CD4-positive, alpha-beta T cell treated with Interleukin-1 beta for 1 hour (primary cell): ENCODE measurements at places on chromosomes 7 and 10.

- no peak for DNase-seq
These were observed 155.6 kb downstream of the PPP1R3A start for GRCh38 chr7:113763226-113763625.

- no peak for DNase-seq
These were observed 33.6 kb upstream of the AGR2 start for GRCh38 chr7:16838386-16838785.

DNA sequence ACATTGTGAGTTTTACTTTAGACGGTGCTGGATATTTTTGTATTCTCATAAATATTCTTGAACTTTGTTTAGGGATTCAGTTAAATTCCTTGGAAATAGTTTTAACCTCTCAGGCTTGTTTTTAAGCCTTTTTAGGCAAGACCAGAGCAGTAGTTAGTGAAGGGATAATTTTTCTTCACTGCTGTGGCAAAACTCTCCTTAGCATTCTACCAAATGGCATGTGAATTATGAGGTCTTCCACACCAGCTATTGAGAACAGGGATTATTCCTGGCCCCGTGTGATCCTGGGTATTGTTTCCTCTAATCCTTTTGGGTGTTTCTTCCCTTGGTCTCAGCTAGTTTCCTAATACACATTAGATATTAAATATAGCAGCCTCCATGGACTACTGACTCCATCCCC lies 46.2 kb downstream of the CCDC71L start:
- no peak for DNase-seq

GRCh38 chr7:128409596-128410450 lies at the start of gene IMPDH1:
Gene IMPDH1, minus strand, starts transcription at chr7:128409982. Its CDS starts 81 bp downstream, at chr7:128409901.
- peak; percentile 88 for DNase-seq

- no peak for DNase-seq
These were observed 94.8 kb downstream of the KIAA1217 start for GRCh38 chr10:24303522-24304310.

GRCh38 chr10:29253690-29254029 lies 35.2 kb upstream of the LYZL1 start:
- no peak for DNase-seq

GRCh38 chr10:59702347-59702746 lies 7.3 kb downstream of the SLC16A9 start:
- no peak for DNase-seq

GRCh38 chr7:2269991-2270460 lies 28.0 kb downstream of the NUDT1 start:
- DNase-seq = no peak

DNA sequence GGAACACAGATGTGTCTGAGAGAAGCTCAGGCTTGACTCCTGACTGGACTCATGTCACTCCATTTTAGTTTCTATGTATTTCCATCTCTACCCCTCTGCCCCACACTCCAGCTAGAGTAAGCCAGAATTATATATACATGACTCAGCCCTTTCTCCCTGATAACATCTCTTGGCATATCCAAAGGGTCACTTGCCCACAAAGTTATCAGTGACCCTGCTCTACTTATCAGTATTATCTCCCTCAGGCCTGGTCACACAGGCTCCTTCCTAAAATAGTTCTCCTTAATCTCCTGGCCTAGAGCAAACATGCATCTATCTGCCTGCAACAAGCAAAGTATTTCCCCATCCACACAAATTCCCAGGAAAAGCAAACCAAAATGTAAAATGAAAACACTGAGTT lies 598.3 kb downstream of the SUGCT start:
- no peak for DNase-seq

GRCh38 chr10:63120554-63120953 lies 12.6 kb upstream of the NRBF2 start:
- DNase-seq = no peak

DNA sequence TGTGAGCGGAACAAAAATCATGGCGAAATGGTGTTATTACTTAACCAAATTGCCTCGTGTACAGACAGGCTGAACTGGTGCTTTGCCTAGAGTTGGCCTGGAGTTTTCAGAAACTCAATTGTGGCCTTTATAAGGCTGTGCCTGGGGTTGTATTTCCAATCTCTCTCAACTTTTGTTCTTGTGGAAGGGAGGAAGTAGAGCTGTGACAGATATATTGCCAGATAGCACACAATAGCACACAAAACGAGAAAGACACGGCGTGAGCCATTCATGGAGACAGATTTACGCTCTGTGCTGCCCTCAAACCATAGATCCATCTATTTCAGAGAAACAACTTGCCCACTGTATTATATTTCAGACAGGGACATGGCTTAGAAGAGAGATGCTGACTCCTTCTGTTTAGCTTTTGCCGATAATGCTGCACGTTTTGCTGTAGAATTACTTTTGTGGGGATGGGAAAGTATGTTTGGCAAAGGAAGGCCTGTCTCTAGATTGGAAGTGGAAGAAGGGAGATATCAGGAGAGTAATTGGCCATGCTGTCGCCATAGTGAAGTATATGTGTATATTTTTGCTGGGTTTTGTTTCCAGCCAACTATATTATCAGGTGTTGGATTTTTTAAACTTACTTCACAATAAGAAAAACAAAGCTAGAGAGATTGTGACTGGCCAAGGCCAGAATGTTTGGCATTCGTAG lies 80.4 kb downstream of the AUTS2 start:
- no peak for DNase-seq

DNA sequence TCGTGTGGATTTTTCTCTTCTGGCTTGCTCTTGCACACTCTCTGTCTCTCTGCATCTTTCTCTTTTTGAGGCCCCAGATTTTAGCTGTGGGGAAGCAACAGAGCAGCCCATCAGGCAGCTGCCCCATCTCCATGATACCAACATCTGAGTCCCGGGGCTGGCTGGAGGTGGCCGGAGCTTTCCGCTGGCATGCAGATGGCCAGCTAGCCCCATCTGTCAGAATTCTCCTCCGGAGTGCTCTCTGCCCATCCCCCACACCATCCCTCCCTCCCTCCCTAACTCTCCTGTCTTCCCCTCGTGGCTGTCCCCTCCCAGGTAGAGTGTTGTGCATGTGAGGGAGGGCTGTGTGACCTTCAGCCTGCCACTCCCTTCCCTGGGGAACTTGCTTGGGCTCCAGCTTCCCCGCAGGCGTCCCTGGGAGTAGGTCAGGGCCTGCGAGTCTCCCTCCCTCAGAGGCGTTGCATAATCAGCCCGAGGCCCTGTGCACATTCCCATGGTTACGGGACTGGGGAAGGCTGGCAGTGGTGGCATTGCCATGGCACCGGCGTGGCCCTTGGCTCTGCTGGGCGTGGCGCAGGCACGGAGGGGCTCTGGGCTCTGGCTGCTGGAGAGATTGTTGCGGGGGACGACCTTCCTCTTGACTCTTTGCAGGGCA lies 24.7 kb downstream of the GHRHR start:
- DNase-seq = no peak

GRCh38 chr7:22240904-22241571 lies 115.9 kb downstream of the RAPGEF5 start:
- no peak for DNase-seq

- no peak for DNase-seq
These were observed 19.8 kb upstream of the C10orf67 start for GRCh38 chr10:23364378-23364777.

DNA sequence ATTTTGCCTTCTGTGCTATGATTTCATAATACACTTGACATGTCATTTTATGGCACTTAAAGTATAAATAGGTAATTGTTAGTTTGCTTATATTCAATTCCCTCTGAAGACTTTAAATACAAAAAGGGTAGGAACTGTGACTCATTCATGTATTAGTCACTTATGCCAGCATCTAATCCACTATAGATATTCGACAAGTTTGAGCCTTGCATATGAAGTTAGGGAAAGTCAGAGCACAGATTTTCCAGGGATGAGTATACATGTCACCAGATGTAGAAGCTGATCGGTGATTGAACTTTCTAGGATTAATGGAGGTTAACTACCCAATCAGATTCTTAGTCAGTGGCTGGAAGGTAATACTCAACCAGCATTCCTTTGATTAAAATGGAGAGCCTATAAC lies 1321.5 kb downstream of the XPNPEP1 start:
- no peak for DNase-seq

DNA sequence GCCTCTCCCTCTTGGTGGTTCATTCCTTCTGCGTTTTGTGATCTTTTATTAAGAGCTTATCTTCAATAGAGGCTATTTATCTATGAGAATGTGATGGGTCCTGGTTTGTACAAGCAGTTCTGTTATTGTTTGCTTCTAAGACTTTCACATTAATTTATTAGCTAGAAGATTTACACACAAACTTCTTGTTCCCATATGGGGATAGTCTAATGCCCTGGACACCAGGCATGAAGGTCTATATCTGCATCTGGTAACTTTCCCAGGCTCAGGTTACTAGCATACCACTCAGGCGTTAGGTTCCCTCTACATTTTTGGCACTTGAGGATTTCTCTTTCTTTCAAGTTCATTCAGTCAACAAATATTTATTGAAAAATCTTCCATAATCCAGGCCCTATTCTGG lies 7.7 kb downstream of the XPNPEP1 start:
- no peak for DNase-seq

DNA sequence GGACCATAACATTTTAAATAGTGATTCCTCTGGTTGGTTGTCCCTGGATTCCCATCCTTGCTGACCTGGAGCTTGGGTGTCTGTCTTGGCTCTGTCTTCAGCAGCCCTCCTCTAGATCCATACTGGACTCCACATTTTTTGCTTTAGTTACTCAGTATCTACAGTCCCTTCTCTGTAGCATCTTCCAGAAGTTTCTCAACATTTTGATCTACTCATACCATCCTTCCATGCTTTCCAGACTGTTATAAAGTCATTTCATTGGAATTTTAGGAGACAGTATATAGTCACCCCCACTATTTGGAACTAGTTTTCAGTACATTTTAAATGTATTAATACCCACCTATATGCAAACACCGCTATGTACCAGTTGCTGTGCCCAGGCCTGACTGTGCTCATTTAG lies 25.8 kb downstream of the APBB1IP start:
- DNase-seq = no peak

DNA sequence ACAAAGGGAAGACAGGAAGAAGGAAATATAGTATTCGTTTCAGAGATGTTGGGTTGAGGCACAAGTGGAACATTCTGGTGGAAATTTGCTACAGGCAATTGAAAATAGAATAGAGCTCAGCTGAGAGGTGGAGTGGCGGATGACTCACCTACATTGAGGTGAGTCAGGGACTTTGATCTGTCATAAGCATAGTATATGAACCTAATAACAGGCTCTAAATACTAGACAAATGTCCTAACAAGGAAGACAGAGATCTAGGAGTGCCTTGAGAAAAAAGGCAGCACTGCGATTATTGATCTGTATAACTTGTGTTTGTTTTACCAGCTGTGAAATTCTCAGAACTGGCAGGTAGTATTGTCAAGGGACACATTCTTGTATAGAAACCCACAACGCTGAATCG lies 907 bp upstream of the IFRD1 start:
- DNase-seq = peak; percentile 29

DNA sequence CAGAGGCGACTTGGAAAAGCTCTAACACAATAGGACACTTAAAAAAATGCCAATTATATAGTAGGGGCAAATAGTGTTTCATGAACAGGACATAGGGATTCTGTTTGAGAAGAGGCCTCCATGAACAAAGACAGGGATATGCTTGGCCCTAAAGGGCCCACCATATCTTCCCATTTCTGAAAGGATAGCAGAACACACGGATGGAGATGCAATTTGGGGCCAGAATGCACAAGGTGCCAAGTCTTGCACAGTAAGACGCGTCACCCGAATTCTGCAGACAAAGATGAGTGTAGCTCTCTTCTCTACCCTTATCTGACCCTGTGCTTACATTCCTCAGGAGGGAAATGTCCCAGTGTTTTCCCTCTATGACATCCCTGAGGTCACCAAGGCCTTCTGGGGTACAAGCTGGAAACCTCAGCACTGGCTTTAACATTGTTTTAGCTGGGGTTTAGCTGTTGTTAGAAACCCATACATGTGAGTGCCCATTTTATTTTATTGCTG lies 12.8 kb downstream of the PRKCQ start:
- no peak for DNase-seq

DNA sequence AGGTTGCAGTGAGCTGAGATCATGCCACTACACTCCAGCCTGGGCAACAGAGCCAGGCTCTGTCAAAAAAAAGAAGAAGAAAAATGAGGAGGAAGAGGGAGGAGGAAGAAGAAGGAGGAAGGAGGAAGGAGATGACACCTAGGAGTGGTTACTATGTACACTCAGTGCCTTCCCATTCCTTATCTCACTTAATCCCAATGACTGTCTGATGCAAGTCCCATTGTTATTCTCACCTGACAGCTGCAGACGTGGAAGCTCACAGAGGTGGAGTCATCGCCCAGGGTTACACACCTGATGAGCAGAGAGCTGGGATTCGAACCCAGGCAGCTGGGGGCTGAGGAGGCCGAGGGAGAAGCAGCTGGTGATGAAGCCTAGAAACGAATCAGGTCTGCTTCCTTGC lies 258.8 kb downstream of the SNX10 start:
- DNase-seq = no peak

GRCh38 chr7:110061387-110061786 lies 1029.5 kb upstream of the LRRN3 start:
- DNase-seq = no peak

GRCh38 chr7:98784216-98784785 lies 85.5 kb downstream of the TMEM130 start:
- no peak for DNase-seq

- DNase-seq = no peak
These were observed 18.7 kb downstream of the C10orf105 start for GRCh38 chr10:71700731-71701368.

- DNase-seq = no peak
These were observed 213.5 kb upstream of the ZNF32 start for GRCh38 chr10:43861966-43862751.

DNA sequence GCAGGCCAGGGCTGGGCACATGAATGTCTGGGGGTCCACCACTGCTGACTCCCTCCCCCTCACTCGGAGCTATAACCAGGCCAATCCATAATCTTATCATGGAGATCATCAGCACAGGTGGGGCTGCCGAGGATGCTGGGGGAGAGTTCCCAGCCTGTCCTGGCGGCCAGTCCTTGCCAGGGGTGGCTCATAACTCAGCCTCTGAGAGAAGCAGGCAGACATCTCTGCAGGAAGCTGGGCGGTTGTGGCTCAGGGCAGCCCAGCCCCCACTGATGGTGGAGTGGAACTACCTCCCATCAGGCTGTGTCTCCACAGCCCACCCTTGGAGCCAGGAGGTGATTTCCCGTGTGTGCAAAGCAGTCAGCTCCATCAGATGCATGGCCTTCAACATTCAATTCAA lies 109.4 kb upstream of the ZNF92 start:
- no peak for DNase-seq
